ENCODE measurements at places on chromosomes 2 and 18.

DNA sequence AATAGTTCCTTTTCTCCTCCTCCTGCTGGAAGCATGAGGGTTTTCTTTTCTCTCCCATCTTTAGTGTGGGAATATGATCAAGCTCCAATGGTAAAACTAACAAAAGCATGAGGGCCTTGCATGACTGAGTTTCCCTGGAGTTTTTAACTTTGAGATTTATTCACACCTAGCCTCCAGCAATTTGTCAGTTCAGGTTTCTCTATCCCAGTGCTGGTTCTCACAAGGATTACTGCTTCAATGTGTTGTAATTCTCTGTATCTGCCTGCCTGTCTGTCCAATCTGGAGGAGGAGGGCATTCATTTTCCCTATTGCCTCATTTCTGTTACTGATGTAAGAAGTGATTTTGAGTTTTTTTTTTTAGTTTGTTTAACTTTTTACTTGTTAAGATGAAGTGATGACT, 57.6 kb upstream of the RPRM start:
- no peak for DNase-seq

GRCh38 chr2:232438091-232438490, 17.9 kb upstream of the ALPI start:
- DNase-seq, result no peak

GRCh38 chr18:38545071-38545470, 979.5 kb upstream of the CELF4 start:
- DNase-seq, result no peak

GRCh38 chr18:543447-544078, 36.6 kb upstream of the CETN1 start:
- no peak for DNase-seq

DNA sequence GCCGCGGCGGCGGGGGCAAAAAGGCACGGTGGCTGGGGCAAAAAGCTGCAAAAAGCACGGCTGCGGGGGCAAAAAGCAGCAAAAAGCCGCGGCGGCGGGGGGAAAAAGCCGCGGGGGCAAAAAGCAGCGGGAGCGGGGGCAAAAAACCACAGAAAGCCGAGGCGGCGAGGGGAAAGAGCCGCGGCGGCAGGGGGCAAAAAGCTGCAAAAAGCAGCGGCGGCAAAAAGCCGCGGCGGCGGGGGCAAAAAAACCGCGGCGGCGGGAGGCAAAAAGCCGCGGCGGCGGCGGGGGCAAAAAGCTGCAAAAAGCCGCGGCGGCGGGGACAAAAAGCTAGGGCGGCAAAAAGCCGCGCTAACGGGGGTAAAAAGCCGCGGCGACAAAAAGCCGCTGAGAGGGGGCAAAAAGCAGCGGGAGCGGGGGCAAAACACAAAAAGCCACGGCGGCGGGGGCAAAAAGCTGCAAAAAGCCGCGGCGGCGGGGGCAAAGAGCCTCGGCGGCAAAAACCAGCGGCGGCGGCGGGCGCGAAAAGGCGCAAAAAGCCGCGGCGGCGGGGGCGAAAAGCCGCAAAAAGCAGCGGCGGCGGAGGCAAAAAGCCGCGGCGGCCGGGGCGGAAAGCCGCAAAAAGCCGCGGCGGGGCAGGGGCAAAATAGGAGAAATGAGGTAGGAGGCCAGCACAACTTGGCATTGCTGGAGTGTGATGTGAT, 123.4 kb downstream of the ANKRD30BL start:
- no peak for DNase-seq

DNA sequence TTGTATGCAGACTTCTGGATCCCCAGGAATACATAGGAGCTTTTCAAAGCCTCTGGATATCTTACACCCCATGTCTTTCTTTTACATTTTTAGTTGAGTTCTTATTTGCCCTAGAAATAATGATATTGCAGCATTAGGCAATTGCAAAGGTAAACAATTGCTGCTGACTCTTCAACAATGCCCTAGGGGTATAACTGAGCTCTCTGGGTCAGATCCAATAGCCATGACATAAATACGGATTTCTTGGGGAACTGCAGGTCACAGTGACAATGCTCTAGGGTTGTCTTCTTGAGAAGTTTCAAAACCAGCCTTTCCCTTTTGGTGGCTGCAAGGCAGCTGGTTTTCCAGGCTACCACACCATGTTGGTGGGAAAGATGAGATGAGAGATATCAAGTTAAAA, 16.5 kb upstream of the OR6B3 start:
- no peak for DNase-seq

Measured in HS-27A (cell line).